ENCODE measurements at places on chromosomes 12 and 14. TPM values are rescaled to one million over a fixed set of nuclear protein-coding genes. Genes with fewer than 3 reads are reported as not detected.
A peak's percentile ranks its signal among the peaks of the same experiment; 100 is the strongest.

RERG gene
- total RNA-seq = 24.9 TPM

CPNE6 gene
- total RNA-seq = 1.5 TPM

HOXC9 gene
- total RNA-seq = not detected

NANOG gene
- 0.08 TPM for total RNA-seq

TMEM233 gene
- not detected for total RNA-seq

CS gene
- 174 TPM for total RNA-seq

KRT72 gene
- not detected for total RNA-seq

NID2 gene
- 69.5 TPM for total RNA-seq

GRCh38 chr12:42332301-42333285 is 6.6 kb downstream of the PPHLN1 start:
- ATAC-seq = no peak

DNA sequence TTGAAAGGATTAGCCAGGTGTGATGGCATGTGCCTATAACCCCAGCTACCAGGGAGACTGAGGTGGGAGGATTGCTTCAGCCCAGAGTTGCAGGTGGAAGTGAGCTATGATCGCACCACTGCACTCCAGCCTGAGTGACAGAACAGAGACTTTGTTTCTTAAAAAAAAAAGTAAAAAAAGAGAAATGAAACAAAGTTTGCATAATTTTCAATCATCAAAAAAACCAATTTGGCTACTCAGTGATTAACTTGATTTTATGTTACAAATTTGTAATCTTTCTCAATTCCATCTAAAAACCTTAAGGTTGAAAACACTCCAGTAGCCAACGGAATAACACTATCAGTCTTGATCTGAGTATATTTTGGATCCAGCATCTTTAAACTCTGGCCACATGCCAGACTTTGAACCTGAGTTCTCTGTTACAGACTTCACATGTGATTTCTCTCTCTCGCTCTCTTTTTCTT is 12.6 kb upstream of the DENND5B start:
- ATAC-seq = no peak

DNA sequence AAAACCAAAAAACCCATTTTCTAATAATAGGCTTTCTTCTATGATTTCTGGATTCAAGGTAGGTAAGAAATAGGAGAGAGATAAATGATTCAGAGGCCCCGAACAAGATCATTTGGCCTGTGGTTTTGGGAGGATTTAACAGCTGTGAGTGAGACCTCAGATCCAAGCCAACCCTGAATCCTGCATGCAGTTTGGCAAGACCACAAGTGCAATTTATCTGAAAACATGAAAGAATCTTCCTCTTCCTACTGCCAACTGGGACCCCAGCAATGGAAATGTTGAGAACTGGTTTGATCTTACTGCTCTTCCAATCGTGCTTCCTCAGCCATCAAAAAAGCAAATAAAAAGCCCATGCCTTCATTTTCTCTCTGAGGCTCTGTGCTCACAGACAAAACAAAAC is 519.7 kb upstream of the TBX3 start:
- ATAC-seq = no peak

DNA sequence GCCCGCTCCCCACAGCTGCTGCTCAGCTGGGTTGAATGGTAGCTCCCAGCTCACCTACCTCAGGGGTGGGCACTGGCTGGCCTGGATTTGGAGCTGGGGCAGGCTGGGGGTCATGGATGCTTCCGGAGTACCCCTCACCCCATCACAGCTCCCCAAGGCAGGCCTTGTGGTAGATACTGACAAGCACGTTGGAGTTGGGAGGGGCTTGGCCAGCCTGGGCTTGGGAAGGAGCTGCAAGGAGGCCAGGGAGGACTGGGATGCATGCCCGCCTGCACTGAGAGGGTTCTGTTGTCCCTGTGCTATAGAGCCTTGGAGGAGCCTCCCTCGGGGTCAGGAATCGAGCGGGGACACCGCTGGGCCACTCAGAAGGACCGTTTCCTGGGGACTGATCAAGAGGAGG is 14.2 kb downstream of the TMEM63C start:
- ATAC-seq = no peak

DNA sequence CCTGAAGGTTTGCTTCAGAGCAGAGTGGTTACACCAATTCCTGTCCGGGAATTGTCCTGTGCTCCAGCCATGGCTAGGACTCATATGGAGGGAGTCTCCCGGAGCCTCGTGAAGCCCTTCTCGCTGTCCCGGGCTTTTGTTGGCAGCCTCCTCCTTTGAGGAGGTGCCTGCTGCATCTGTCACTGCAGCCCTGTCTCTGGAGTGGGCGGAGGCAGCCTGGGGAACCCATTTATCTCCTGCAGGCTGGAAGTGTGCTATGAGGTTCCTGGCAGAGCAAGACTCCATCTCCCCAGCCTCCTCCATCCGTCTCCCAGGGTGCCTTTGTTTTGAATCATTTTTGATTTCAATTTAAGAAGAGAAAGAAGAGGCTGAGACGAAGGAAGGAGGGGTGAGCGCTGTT is 355.3 kb downstream of the GLT1D1 start:
- ATAC-seq = no peak

GRCh38 chr12:95318071-95318545 is 100.5 kb downstream of the VEZT start:
- ATAC-seq = no peak

DNA sequence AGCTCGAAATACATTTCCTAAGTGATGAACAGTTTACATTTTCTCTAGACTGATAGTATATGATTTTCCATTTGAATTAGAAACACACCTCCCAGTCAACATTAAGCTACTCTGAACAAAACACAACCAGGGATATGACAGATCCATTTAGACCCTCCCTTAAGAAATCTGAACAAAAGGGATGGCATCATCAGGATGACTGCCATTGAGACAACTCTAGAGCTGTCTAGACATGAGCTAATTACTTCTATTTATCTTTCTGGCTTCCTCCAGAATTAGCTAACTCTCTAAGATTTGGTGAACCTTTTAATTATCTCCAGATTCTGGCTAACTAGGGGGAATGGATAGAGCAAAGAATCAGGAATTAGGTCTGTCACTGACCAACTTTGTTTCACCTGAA is 92.9 kb upstream of the IGF1 start:
- ATAC-seq = no peak

DNA sequence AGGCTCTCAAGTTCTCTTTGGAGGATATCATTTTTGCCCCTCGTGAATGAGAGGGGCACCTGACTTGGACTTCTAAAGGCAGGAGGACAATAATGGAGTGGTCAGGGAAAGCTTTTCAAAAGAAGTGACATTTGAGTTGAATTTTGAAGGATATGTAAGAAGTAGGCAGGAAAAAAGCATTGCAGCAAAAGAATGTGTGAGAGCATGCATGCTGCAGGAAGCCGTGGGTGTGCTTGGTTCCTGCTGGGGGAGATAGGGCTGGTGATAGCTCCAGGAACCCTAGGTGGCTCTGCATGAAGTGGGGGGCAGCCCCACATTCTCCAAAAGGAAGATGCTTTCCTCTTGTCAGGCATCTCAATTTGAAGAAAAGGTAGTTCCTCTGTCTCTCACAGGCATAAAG is 23.1 kb downstream of the ACVR1B start:
- ATAC-seq = no peak

- ATAC-seq = no peak
These were observed 3.3 kb downstream of the FAR2 start for GRCh38 chr12:29152223-29152868.

DNA sequence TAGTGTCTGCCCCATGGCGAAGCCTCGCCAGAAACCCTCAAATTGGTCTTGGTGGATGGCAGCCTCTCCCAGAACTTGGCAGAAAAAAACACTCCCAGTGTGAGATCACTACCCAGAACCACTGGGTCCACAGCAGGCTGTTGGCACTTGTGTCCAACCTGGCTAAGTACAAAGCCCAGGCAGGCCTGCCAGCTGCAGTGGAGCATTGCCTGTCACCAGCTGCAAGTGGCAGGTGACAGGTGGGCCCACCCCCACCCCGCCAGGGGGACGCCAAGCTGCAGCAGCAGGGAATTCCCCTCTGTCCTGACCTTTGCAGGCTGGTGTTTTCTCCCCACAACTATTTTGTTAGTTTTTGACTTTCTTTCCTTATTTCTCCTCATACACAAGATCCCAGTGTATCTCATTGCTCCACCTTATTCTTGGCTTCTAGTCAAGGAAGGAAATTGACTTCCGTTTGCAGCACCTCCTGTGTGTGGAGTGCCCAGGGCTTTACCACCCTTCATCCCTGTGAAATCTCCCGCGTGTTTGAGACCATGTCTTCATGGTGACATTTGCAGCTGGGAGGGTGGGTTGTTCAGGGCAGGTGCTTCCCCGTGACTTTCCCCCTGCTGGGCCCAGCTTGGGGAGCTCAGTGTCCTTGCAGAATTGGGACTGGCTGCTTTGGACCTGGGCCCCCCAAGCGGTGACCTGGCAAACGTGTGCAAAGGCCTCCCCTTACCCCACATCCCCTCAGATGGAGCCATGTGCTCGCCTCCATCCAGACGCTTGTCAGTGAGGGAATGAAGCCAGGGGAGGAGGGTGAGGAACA is 73.8 kb upstream of the RIN3 start:
- no peak for ATAC-seq

DNA sequence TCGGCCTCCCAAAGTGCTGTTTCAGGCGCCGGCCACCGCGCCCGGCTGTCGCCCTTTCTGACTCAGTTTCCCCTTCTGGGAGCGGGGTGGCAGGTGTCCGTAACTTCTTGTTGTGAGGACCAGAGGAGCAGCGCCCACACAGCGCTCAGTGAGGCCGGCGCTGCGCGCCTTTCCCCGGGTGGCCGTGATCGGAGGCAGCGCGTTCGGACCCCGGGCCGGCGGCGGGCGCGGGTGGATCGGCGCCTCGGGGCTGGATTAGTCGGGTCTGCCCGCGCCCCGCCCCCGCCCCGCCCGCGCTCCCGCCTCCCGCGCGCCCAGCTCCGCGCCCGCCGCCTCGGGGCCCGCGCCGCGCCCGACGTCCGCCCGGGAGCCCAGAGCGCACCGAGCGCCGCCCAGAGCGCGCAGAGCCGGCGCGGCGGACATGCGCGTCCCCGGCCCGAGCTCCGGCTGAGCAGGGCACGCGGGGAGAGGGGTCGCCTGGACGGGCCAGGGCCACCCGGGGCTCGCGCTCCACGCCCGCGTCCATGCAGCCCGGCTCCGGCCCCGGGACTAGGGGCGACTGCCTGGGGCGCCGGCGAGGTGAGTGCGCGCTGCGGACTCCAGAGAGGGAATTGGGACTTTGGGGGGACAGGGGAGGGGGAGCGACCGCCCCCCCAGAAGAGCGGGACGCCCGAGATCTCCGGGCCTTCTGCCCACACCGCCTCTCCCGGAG is 50.6 kb downstream of the LRCOL1 start:
- ATAC-seq = peak; percentile 72

Data from gastroesophageal sphincter (tissue), 4 donors.